ENCODE measurements at places on chromosomes 13 and 19.
A peak's percentile ranks its signal among the peaks of the same experiment; 100 is the strongest.

GRCh38 chr13:30745906-30746686 lies 10.8 kb downstream of the ALOX5AP start:
- peak; percentile 48 for DNase-seq

- no peak for DNase-seq
These were observed 1.3 kb downstream of the DNAJB1 start for GRCh38 chr19:14516746-14517438.

- no peak for DNase-seq
These were observed 12.3 kb downstream of the TMEM38A start for GRCh38 chr19:16673231-16673630.

DNA sequence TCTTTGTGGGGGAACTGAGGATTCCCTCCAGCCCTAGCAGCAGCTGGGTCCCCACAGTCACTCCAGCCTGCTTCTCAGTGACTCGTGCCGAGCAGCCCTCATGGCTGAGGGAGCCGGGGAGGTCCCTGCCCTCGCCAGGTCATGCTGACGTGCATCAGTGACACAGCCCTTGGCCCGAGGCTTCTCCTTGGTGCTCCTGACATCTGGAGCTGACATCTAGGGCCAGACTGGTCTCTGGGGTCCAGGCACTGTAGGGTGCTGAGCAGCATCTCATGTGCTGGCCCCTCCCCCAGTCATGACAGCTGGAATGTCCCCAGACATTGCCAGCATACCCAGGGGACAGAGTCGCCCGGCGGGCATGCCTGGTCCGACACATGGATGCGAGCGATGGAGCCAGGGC lies 14.4 kb downstream of the COMP start:
- no peak for DNase-seq

- DNase-seq = no peak
These were observed 13.1 kb upstream of the GGACT start for GRCh38 chr13:100601716-100602115.

GRCh38 chr19:18700501-18701249 lies 17.2 kb downstream of the CRTC1 start:
- DNase-seq = peak; percentile 69

GRCh38 chr13:44629465-44630183 lies 53.5 kb upstream of the TSC22D1 start:
- DNase-seq = no peak

- no peak for DNase-seq
These were observed 37.5 kb downstream of the RFC3 start for GRCh38 chr13:33855371-33855895.

- DNase-seq = no peak
These were observed 674.5 kb downstream of the PCDH17 start for GRCh38 chr13:58306062-58306461.

DNA sequence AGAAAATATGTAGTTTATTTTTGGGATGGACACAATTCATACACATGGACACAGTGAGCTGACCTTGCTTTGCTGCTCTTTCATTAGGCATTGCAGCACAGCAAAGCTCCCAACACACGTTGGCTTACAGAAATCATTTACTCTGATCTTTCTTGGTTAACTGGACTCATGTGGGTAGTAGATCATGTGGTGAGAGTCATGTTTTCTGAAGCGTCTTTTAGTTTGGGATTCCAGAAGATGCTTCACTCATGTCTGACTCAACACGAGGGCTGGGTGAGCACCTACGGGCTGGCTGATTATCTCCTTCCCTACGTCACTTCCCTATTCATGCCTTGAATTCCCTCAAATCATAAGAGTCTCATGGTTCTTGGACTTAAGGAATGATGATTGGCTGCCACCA lies 12.1 kb upstream of the LGALS16 start:
- DNase-seq = no peak

GRCh38 chr19:18477042-18477779 lies 39.3 kb upstream of the ISYNA1 start:
- DNase-seq = no peak

GRCh38 chr13:39565036-39565949 lies 37.7 kb downstream of the LHFPL6 start:
- no peak for DNase-seq

- DNase-seq = no peak
These were observed 21.1 kb downstream of the PPP1R37 start for GRCh38 chr19:45114116-45114515.

DNA sequence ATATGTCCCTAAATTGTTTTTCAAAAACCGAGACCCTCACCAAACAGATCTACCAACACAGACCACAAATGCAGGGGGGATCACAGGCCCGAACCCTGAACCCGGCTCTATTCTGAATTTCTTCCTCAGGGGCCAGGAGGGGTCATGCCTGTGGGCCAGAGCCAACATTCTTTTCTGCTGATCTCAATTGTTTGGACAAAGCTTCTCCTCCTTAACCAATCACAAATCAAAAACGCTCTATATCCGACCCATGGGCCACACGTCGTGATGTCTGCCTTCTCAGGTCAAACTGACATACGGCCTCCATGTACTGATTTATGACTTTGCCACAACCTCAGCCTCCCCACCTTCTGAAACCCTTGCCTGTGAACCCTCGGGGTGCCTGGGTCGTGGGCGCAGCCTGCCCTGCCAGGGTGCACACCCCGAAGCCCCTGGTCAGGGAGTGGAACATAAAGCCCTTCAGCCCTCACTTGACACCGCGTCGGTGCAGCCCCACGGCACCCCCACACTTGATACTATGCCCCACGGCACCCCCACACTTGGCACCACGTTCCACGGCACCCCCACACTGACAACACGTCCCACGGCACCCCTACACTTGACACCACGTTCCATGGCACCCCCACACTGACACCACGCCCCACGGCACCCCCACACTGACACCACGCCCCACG lies 58.4 kb upstream of the C13orf46 start:
- no peak for DNase-seq

GRCh38 chr13:77930430-77930829 lies 11.8 kb upstream of the EDNRB start:
- DNase-seq = no peak

DNA sequence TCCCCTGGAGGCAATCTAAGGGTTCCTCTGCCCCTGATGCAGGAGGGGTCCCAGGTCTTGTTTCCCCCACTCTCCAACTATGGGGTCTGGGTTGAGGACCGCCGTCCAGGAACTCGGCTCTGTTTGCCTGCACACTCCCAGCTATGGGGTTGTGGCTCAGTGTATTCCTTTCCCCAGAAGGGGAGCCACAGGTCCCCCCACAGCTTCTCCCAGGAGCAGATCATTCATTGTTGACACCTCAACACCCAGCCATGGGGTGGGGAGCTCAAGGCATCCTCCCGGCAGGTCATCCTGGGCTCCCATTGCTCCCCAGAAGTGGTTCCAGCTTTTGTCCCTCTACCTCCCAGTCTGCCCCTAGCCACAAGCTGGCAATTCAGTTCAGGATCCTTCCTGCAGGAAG lies 975 bp downstream of the ZNF358 start:
- no peak for DNase-seq

- DNase-seq = no peak
These were observed 33.9 kb upstream of the CEACAM21 start for GRCh38 chr19:41541990-41542584.

DNA sequence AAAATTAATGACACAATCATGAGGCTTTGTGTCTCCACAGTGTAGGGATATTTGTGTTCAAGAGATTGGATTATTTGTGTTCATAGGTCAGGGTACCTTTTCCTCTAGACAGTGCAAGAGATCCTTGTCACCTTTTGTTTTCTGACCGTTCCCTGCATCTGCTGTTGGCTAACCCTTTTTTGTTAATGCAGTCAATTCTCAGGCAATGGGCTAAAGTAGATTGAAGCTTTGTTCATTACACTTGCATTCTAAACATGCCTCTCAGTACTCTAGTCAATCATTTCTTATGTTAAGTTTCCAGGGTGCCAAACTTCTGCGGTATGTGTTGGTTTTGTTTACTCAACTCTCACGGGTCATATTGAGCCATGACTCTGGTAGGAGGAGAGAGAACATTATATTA lies 1.8 kb upstream of the MED4 start:
- DNase-seq = no peak

DNA sequence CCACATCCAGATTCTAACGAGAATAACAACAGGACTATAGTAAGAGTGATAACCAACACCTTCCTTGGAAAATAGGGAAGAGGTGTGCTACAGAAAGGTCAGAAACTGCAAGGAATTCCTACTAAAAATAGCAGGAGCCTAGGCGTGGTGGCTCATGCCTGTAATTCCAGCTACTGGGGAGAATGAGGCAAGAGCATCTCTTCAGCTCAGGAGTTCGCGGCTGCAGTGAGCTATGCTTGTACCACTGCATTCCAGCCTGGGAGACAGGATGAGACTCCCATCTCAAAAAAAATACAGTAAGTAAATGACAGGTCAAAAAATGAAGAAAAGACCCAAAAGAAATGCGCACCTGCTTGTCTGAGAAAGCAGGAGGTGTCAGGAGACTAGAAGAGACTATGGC lies 101.5 kb upstream of the TSHZ3 start:
- DNase-seq = no peak

GRCh38 chr19:45045671-45046353 lies 7.0 kb downstream of the CLASRP start:
- no peak for DNase-seq

DNA sequence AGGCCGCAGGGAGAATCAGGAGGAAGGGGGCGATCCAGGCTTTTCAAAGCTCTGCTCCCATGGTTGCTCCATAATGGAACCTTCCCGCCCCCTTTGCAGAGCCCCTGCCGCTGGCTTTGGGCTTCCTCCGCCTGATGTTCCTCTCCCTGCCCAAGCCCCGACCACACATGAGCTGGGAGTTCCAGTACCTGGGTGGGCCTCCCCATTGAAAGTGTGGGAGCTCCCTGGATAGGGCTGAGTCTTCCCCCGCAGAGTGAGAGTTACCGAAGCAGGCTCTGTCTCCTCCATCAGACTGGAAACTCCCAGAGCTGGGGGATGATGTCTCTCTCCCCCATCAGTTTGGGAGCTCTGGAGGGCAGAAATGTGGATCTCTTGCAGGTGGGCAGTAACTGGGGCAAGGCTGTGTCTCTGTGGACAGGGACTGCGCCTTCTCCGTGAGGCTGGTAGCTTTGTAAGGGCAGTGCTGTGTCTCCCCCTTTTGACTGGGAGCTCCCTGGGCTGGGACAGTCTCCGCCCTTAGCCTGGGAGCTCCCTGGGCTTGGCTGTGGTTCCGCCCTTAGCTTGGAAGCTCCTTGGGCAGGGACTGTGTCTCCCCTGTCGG lies 722 bp downstream of the DCAF15 start:
- DNase-seq = peak; percentile 58

DNA sequence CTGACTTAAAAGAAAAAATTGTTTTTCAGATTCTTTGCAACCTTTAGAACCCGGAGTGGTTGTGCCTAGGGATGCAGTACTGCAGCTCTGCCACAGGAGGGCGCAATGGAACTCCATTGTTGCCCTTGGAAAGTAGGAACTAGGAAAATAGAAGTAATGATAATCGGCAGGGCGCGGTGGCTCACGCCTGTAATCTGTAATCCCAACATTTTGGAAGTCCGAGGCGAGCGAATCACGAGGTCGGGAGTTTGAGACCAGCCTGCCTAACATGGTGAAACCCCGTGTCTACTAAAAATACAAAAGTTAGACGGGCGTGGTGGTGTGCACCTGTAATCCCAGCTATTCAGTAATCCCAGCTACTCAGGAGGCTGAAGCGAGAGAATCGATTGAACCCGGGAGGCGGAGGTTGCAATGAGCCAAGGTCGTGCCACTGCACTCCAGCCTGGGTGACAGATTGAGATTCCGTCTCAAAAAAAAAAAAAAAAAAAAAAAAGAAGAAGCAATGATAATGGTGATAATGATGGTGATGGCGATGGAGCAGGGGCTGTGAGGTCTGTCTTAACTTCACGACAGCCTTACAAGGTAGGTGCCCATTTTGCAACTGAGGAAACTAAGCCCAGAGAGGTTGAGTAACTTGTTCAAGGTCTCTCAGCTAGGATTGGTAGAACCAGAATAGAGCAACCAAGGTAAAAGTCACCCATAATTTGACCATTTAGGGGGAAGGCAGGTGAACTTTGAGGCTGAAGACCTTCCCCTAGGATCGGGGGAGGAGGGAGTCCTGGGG lies 5.5 kb upstream of the ADAMTS10 start:
- DNase-seq = peak; percentile 61

- no peak for DNase-seq
These were observed 2.5 kb downstream of the AKT1S1 start for GRCh38 chr19:49874503-49875157.

GRCh38 chr19:47756953-47757608 lies 11.7 kb downstream of the NOP53 start:
- no peak for DNase-seq

- no peak for DNase-seq
These were observed 179.3 kb downstream of the KATNAL1 start for GRCh38 chr13:30128095-30128494.

GRCh38 chr19:17475541-17476115 lies 5.3 kb downstream of the SLC27A1 start:
- peak; percentile 85 for DNase-seq

- peak; percentile 48 for DNase-seq
These were observed 312.8 kb upstream of the PCDH20 start for GRCh38 chr13:61728471-61728870.

DNA sequence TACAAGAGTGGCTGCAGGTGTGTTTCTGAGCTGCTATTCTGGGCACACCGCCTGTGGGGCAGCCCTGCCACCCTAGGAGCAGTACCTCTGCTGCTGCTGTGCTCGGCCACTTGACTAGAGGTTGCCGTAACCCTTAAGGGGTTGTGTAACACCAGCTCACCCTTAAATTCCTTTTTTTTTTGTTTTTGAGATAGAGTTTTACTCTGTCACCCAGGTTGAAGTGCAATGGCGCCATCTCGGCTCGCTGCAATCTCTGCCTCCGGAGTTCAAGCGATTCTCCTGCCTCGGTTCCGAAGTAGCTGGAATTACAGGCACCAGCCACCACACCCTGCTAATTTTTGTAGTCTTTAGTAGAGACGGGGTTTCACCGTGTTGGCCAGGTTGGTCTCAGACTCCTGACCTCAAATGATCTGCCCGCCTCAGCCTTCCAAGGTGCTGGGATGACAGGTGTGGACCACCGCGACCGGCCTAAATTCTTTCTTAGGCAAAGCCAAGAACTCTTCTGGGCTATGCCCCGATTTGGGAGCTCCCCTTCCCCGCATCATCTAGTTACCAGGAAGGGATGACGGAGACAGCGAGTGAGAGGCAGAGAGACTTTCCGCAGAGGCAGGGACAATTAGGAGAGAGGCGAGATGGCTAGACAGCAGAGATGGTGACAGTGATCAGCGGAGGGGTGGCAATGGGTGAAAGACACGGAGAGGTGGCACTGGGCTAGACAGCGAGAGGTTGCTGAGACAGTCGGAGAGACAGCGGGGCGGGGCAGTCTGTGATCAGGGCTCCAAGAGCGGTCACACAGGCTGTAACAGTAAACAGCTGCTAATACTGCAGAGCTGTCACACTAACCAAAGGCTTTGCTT lies 4.4 kb upstream of the LILRA5 start:
- no peak for DNase-seq
